ENCODE measurements at places on chromosomes 13 and 19. TPM values are rescaled to one million over a fixed set of nuclear protein-coding genes. Genes with fewer than 3 reads are reported as not detected.

GRCh38 chr13:27338816-27339215, 68.2 kb downstream of the RASL11A start:
- H3K4me1 ChIP-seq, result no peaks in the 10 kb centered on the region
- no peak overlapping the region for H3K27ac ChIP-seq
- no peaks in the 10 kb centered on the region for H3K36me3 ChIP-seq
- no peaks in the 10 kb centered on the region for H3K27me3 ChIP-seq
- no peak for DNase-seq
- no peak overlapping the region for H3K4me3 ChIP-seq

DNA sequence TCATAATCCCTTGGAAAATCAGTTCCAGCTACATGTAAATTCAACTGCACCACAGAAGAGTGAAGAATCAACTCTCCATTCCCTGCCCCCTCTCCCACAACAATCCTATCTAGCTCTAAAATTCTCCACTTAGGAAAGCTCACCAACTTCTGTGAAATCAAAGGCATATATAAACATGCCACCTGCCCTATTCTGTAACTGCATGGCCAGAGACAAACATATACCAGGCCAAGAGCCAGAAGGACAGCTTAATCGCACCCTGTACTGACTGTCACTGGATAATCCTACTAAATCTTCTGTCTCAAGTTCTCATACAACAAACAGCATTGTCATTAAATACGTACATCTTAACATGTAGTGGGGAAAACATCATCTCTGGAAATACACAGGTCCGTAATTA, 58.2 kb upstream of the EEF1AKMT1 start:
- DNase-seq, result no peak
- no peaks in the 10 kb centered on the region for H3K36me3 ChIP-seq
- H3K27me3 ChIP-seq, result no peaks in the 10 kb centered on the region
- no peaks in the 10 kb centered on the region for H3K4me1 ChIP-seq

GRCh38 chr13:105462098-105462497, 1073.4 kb downstream of the EFNB2 start:
- H3K27me3 ChIP-seq, result no peaks in the 10 kb centered on the region
- no peak overlapping the region for H3K4me3 ChIP-seq
- no peak overlapping the region for H3K27ac ChIP-seq
- DNase-seq, result no peak

DNA sequence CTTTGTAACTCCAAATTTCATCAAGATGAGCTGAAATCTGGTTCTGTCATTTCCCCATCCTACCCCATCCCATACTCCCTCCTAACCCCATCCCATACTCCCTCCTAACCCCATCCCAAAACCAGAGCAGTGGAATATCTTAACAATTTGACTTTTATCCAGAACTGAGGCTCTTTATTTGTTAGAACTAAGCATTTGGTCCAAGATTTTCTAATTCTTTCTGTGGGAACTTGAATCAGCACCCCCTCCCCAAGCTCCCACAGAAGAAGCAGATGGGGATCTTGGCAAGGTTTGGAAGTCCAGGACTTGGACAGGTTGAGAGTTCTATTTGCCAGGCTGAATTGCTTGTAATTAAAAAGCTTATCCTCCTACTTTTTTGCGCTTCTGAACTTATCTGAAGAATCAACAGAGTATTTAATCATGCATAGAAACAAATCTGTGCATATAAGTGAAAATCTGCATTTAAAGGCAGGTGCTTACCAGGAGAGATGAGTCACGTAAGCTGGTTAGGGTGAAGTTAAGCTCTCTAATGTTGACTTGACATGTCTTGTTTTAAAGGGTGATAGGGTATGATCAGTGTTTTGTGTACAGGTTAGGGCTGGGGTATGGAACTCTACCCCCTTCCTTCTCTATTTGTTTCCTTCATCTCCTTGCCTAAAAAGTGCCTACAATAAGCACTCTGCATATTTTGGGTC, 111.1 kb downstream of the COG6 start:
- no peaks in the 10 kb centered on the region for H3K27me3 ChIP-seq
- H3K36me3 ChIP-seq, result no peaks in the 10 kb centered on the region
- H3K27ac ChIP-seq, result no peak overlapping the region
- peaks cover 9% of the 10 kb centered on the region for H3K4me1 ChIP-seq

- DNase-seq, result peak; percentile 53
- H3K4me3 ChIP-seq, result no peak within 1 kb of the TSS
- H3K36me3 ChIP-seq, result no peaks in the 10 kb centered on the region
- no peaks in the 10 kb centered on the region for H3K27me3 ChIP-seq
These were observed at the start of gene NOVA2 for GRCh38 chr19:45973553-45974338. Gene NOVA2, minus strand, starts transcription at chr19:45973865. Its CDS starts 514 bp downstream, at chr19:45973351.

DNA sequence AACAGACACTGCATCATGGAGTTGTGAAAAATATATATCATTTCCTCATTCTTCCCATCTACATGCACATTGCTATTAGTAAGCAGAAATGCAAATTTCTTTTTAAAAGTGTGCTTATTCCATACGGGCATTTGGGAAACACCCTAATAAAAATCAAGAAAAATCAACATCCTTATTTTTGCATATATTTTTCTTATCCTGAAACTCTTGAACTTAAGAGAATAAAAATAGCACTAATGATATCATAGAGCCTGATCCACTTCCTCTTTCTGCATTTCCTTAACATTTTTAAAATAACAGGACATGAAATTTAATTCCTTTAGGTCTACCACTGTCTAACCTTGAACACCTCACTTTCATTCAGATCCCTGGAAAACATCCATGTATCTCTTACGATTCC, 123.3 kb downstream of the VWA8 start:
- H3K4me3 ChIP-seq, result no peak overlapping the region
- no peaks in the 10 kb centered on the region for H3K4me1 ChIP-seq
- DNase-seq, result no peak
- no peaks in the 10 kb centered on the region for H3K36me3 ChIP-seq

GRCh38 chr19:46303691-46304397, 7.0 kb downstream of the HIF3A start:
- peak overlapping the region; percentile 11 for H3K27ac ChIP-seq
- peak; percentile 58 for DNase-seq
- H3K36me3 ChIP-seq, result no peaks in the 10 kb centered on the region
- H3K4me1 ChIP-seq, result peaks cover 6% of the 10 kb centered on the region
- no peak overlapping the region for H3K4me3 ChIP-seq
- H3K27me3 ChIP-seq, result no peaks in the 10 kb centered on the region

DNA sequence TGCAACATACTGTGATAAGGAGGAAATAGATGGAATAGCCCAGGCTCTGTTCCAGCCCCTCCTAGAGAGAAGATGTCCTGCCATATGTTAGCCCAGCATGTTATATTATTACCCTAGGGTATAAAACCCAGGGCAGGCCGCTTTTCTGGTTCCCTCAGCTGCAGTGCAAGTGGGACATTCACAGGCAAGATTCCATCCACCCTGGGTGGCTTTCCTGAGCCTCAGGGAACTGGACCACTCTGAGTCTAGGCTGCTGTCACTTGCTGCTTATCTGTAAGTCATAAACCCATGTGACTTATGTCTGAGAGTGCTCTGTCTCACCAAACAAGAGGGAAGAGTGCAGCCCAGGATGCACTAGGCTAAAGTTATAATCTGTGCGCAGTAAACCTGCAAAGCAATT, 413.2 kb downstream of the MZT1 start:
- no peak for DNase-seq
- no peaks in the 10 kb centered on the region for H3K36me3 ChIP-seq
- H3K4me3 ChIP-seq, result no peak overlapping the region

- no peak for DNase-seq
- no peak overlapping the region for H3K27ac ChIP-seq
- H3K36me3 ChIP-seq, result no peaks in the 10 kb centered on the region
- H3K27me3 ChIP-seq, result no peaks in the 10 kb centered on the region
- H3K4me1 ChIP-seq, result no peaks in the 10 kb centered on the region
- no peak overlapping the region for H3K4me3 ChIP-seq
These were observed 94.0 kb downstream of the PCDH9 start for GRCh38 chr13:67136157-67136556.

DNA sequence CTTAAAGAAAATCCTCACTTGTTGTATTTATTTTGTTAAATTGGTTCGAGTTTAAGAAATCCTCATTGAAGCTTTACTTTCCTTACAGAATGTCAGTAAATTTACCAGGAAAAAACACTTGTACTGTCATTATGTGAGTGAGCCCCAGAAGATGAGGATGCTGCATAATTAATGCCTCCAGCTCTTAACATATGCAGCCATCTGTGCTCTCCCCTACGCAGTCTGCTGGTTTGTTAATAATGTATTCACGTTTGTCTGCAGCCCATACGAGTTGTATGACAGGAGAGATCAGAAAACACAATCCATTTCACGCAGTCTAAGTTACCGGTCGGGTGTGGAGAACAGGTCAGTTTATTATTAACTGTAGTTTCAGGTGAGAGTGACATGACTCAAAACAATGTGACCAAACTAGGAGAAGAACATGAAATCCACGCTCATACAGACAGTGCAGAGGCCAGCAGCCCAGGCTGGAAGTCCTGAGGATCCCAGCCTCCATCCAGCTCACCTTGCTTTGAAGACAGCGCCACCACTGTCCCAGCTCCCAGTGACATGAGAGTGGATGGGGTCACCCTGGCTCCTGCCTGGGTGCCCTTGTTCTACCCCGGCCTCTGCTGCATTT, 19.8 kb upstream of the ATP11A start:
- H3K27me3 ChIP-seq, result no peaks in the 10 kb centered on the region
- no peaks in the 10 kb centered on the region for H3K36me3 ChIP-seq
- DNase-seq, result no peak
- no peak overlapping the region for H3K27ac ChIP-seq
- H3K4me3 ChIP-seq, result no peak overlapping the region

GRCh38 chr19:40303765-40304164, 18.6 kb upstream of the AKT2 start:
- H3K4me3 ChIP-seq, result no peak overlapping the region
- H3K27me3 ChIP-seq, result peaks cover 2% of the 10 kb centered on the region
- H3K4me1 ChIP-seq, result no peaks in the 10 kb centered on the region
- H3K27ac ChIP-seq, result no peak overlapping the region
- no peaks in the 10 kb centered on the region for H3K36me3 ChIP-seq

GRCh38 chr19:38425810-38426466, at the start of gene RASGRP4:
Gene RASGRP4, minus strand, starts transcription at chr19:38426219. Its CDS starts 128 bp downstream, at chr19:38426091.
- no peak for DNase-seq
- H3K27me3 ChIP-seq, result no peaks in the 10 kb centered on the region

DNA sequence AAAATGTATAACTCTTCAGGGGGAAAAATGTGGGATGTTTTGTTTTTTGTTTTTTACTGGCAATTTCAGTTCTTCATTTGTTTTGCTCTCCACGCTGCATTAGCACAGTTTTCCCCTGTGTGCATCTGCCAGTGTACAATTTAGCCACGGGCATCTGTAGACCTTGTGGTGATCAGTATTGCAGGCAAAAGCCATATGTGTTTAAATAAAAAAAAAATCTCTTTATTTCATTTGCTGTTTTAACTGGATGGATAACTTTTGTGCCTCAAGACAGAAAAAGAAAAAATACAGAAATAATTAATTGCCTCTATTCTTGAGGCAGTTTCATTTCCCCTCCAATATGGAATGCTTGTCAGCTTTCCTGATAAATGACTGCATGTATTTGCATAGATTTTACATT, 7.9 kb upstream of the MAB21L1 start:
- no peak overlapping the region for H3K4me3 ChIP-seq
- H3K27ac ChIP-seq, result no peak overlapping the region
- H3K27me3 ChIP-seq, result no peaks in the 10 kb centered on the region
- H3K4me1 ChIP-seq, result no peaks in the 10 kb centered on the region
- H3K36me3 ChIP-seq, result no peaks in the 10 kb centered on the region

- H3K27me3 ChIP-seq, result no peaks in the 10 kb centered on the region
- H3K4me1 ChIP-seq, result no peaks in the 10 kb centered on the region
- H3K27ac ChIP-seq, result no peak overlapping the region
These were observed 24.4 kb downstream of the COMMD6 start for GRCh38 chr13:75513271-75513670.

GRCh38 chr13:45773944-45774343, 71.8 kb downstream of the CBY2 start:
- no peaks in the 10 kb centered on the region for H3K27me3 ChIP-seq
- H3K4me1 ChIP-seq, result no peaks in the 10 kb centered on the region
- no peak overlapping the region for H3K4me3 ChIP-seq
- no peak overlapping the region for H3K27ac ChIP-seq

GRCh38 chr19:4189641-4190040, 7.2 kb downstream of the ANKRD24 start:
- H3K27ac ChIP-seq, result no peak overlapping the region
- no peaks in the 10 kb centered on the region for H3K36me3 ChIP-seq
- H3K4me1 ChIP-seq, result no peaks in the 10 kb centered on the region
- H3K4me3 ChIP-seq, result no peak overlapping the region

GRCh38 chr19:39867133-39867532, 21.0 kb upstream of the FBL start:
- DNase-seq, result no peak
- H3K4me1 ChIP-seq, result no peaks in the 10 kb centered on the region
- H3K36me3 ChIP-seq, result no peaks in the 10 kb centered on the region
- no peak overlapping the region for H3K4me3 ChIP-seq

GRCh38 chr13:26022538-26023292, 29.1 kb downstream of the SHISA2 start:
- H3K27me3 ChIP-seq, result no peaks in the 10 kb centered on the region
- H3K4me1 ChIP-seq, result no peaks in the 10 kb centered on the region
- H3K27ac ChIP-seq, result no peak overlapping the region
- no peak for DNase-seq

DNA sequence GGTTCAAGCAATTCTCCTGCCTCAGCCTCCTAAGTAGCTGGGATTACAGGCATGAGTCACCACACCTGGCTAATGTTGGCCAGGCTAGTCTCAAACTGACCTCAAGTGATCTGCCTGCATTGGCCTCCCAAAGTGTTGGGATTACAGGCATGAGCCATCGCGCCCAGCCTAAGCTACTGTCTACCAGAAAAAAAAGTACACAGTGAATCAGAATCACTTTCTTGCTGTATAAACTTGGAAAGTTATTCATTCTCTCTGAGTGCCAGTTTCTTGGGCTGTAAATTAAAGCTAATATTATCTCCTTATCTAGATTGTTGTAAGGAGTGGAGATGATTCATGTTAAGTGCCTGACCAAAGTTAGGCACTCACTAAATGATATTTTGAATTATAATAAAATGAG, 242.8 kb downstream of the ENOX1 start:
- no peaks in the 10 kb centered on the region for H3K36me3 ChIP-seq
- no peaks in the 10 kb centered on the region for H3K27me3 ChIP-seq
- no peak for DNase-seq
- H3K27ac ChIP-seq, result peak overlapping the region; percentile 36

DNA sequence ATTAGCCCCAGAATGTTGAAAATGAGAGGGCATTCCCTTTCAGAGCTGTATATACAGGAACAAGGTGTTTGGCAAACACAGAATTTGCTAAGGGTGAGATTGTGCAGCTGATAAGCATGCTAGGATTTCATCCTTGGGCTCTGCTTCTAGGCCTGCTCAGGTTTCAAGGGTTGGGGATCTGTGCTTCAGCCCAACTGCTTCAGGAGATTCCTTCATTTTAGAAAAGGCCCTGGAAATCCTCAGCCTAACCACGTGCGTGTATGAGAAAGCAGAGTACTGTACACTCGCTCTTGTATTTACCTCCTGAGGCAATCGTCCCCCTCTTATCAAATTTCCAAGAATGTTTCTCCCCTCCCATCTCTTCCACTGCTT, 291.6 kb upstream of the ARGLU1 start:
- H3K36me3 ChIP-seq, result no peaks in the 10 kb centered on the region
- H3K4me3 ChIP-seq, result no peak overlapping the region
- H3K27me3 ChIP-seq, result no peaks in the 10 kb centered on the region

The IZUMO2 gene
- polyA plus RNA-seq, result not detected

The ZNF43 gene
- 10.8 TPM for polyA plus RNA-seq

The TEKTIP1 gene
- polyA plus RNA-seq, result 0.54 TPM

The IFNL1 gene
- not detected for polyA plus RNA-seq

The LEUTX gene
- polyA plus RNA-seq, result not detected

The PLPPR3 gene
- 0.18 TPM for polyA plus RNA-seq

The SPRED3 gene
- polyA plus RNA-seq, result 0.60 TPM

The LHB gene
- not detected for polyA plus RNA-seq
